ENCODE measurements at places on chromosomes 2 and 18.

- no peak for DNase-seq
These were observed 9.2 kb downstream of the SGPP2 start for GRCh38 chr2:222433332-222434173.

DNA sequence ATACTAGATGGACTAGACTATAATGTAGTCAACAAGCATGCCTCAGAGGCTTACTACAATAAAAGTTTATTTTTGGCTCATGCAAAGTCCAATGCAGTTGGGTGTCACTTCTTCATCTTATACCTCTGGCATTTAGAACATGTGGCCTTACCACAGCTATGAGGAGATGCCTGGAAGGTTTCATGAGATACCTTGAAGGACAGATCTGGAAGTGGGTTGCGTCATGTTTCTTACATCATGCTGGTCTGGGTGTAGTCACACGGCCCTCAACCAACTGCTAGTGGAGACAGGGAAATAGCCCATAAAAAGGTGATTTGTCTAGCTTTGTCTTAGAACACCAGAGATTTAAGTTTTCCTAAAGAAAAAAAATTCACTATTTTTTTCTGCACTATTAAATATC is 91.7 kb upstream of the MMADHC start:
- no peak for DNase-seq

GRCh38 chr2:126244937-126245336 is 411.0 kb upstream of the GYPC start:
- no peak for DNase-seq

GRCh38 chr2:137968477-137969417 is 4.5 kb downstream of the HNMT start:
- DNase-seq: no peak

GRCh38 chr18:74905247-74905646 is 303.7 kb downstream of the PTGR3 start:
- DNase-seq: no peak

GRCh38 chr2:42827647-42828486 is 35.5 kb upstream of the HAAO start:
- no peak for DNase-seq

DNA sequence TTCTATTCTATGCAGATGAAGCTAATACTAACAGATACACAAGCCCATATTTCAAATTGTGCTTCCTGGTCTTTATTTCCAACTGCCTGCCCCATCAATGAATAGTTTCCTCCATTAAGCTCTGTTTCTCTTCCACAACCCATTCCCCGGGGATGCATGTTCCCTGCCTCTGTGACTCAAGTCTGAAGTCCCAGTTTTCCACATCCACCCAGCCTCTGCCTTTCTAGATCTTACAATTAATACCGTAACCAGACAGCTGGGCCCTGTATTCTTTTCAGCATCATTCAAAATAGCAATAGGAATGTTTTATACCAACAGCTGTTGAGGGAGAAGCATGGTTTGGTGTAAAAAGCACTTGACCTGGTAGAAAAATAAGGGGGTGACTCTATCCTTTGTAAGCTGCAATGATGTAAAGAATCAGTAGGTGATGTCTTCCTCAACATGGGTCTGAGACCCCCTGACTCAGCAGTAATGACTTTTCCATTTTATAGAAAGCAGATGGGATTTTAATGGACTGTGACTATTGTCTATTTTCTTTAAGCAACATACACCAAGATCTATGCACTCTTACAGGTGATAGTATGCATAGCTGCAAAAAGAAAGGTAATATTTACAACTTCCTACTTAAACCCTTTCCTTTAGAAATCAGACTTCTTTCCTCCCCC is 46.1 kb upstream of the DAPL1 start:
- no peak for DNase-seq

- no peak for DNase-seq
These were observed 54.7 kb upstream of the LRATD1 start for GRCh38 chr2:14577843-14578242.

GRCh38 chr2:80930777-80931176 is 626.2 kb upstream of the LRRTM1 start:
- DNase-seq: no peak

DNA sequence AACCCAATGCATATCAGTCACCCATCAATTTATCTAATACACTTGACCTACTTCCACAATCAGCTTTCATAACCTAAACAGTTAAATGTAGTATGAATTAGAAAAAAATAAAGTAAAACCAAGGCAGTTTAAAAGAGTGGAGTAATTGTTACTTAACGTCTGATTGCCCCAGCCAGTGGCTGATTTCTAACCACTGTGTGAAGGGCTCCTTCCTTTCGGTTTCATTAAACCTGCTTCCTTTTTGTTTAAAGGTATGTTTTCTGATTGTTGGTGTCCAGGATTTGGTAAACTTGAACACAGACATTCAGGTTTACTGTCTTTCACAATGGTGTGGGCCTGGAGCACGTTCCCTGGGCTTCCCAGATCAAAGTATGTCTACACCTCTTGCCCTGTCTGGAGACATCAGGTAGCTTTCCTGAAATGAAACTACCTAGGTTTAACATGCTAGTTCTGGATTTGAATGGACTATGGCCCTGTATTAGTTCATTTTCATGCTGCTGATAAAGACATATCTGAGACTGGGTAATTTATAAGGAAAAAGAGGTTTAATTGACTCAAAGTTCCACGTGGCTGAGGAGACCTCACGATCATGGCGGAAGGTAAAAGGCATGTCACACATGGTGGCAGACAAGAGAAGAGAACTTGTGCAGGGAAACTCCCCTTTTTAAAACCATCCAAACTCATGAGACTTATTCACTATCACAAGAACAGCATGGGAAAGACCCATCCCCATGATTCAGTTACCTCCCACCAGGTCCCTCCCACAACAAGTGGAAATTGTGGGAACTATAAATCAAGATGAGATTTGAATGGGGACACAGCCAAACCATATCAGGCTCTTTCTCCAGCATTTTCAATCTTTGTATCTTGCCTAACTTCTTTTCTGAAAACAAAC is 605.2 kb upstream of the ID2 start:
- no peak for DNase-seq

DNA sequence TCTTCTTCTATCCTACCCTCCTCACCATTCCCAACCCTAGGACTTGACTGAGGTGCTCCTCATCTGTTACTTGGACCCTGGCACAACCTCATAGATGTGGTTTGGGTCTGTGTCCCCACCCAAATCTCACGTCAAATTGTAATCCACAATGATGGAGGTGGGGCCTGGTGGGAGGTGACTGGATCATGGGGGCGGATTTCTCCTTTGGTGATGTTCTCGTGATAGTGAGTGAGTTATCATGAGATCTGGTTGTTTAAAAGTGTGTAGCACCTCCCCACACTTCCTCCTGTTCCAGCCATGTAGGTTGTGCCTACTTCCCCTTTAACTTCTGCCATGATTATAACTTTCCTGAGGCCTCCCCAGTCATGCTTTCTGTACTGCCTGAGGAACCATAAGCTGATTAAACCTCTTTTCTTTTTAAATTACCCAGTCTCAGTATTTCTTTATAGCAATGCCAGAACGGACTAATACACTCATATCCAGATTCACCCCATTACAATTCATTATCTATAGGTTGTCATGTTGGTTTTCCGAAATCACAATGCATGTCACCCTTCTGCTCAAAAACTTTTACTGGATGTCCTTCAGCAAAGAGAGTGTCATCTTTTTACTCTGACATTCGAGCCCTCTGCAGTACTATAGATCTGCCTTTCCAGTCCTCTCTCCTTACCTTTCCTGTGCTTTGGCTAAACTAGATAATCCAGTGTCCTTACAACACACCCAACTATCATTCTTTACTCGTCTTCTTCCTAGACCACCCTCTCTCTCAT is 45.7 kb downstream of the APOB start:
- no peak for DNase-seq
